ENCODE measurements at places on chromosomes 1 and 21.
A peak's percentile ranks its signal among the peaks of the same experiment; 100 is the strongest.

GRCh38 chr1:112779665-112780526, 64.8 kb upstream of the PPM1J start:
- peak; percentile 60 for ATAC-seq

DNA sequence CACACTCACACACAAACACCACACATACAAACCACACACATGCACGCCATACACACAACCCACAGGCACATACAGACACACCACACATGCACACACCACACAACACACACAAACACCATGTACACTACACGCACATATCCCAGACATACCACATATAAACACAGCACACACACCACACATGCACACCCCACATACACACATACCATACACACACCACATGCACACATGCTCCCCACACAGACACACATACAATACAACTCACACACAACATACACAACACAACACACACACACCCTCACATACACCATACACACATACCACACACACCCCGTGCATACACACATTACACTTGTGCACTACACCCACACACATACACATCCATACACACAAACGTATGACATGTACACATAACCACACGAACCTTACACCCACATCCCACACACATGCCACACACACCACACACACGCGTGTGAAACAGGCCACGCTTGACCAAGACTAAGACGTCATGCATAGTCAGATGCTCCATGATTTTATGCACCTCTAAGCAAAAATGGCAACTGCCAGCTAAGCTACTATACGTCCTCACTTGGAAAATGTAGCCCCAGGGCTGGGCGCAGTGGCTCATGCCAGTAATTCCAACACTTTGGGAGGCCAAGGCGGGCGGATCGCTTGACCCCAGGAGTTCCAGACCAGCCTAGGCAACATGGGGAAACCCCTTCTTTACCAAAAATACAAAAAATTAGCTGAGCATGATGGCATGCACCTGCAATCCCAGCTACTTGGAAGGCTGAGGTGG, 77.4 kb upstream of the TMPRSS2 start:
- no peak for ATAC-seq

DNA sequence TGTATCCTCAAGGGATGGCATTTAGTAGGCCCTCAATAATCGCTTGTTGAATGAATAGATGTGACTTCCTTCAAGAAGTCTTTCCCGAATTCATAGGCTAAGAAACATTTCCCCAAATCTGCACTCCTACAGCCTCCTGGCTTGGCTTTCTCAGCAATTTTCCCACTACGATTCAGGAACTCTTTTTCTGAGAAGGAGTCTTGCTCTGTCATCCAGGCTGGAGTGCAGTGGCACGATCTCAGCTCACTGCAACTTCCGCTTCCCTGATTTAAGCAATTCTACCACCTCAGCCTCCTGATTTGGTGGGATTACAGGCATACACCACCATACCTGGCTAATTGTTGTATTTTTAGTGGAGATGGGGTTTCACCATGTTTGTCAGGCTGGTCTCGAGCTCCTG, 37.9 kb upstream of the IFFO2 start:
- ATAC-seq, result no peak

GRCh38 chr1:182433580-182433979, 16.4 kb upstream of the RGSL1 start:
- ATAC-seq, result no peak

DNA sequence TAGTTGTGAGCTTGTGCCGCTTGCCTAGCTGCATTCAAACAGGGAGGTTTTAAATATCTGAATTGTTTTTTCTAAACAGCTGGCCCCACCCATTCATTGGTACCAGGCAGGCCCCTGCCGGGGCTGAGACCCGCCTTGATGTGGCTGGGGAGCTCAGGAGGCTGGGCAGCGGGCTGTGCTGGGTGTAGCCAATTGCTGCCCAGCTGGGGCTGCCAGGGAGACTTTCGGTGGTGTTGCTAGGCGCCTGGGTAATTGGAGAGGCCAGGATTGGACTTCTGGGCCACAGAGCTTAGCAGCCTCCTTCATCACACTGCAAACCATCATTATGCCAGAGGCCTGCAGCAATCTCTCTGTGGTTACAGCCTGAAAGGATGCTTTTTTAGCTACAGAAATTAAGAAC, 12.2 kb downstream of the RHBDL2 start:
- ATAC-seq, result peak; percentile 99

All from motor neuron (in vitro differentiated cells).